NCI-H187 treated with DMSO at 0.1 percent for 48 hours (cell line): ENCODE measurements at places on chromosomes 12 and 14.
A peak's percentile ranks its signal among the peaks of the same experiment; 100 is the strongest.

DNA sequence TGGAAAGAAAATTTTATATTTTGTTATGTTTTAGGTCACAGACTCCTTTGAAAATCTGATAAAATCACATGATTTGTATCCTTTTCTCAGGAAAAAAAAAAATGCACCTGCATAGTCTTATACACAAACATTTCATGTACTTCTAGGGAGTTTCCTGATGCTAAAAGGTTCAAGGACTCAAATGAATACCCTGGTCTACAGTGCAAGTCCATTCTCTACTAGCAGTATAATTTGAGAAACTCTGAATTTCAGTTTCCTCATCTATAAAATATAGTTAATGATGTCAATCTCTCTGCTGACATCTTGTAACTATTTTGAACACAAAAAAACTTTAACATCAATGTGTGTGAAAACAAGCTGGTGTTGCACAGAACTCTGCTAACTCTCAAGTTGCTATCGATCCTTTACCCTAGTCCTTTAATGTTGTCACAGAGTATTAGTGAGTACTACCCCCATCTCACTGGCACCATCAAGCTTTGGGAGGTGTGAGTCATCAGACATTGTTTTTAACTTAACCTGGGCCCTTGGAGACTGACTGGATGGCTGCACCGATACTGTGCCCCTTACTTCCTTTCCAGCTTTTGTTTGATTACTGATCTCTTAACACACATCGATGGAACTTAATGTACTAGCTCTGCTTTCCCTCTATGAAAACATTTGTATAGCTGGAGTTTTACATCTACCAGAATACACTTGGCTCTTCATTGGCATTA, 251.9 kb upstream of the SOX5 start:
- no peak for DNase-seq

GRCh38 chr12:70695361-70696023, 58.3 kb upstream of the PTPRB start:
- DNase-seq, result no peak

DNA sequence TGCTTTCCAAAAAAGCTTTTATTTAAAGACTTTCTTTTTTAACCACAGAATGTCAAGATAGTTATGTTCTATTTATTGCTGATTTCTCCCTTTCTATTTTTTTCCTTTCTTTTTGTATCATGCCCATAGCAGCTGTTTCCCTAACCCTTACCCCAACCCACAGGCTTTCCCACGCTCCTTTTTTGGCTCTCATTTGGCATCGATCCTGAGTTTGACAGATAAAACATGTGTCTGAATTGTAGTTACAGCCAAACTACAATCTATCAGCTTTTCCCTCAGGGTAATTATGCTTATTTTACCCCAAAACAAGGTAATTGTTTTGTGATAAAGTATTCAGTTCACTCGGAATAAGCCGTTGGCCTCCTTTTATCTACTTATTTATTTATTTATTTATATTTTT, 46.7 kb downstream of the PDE3A start:
- DNase-seq, result no peak

DNA sequence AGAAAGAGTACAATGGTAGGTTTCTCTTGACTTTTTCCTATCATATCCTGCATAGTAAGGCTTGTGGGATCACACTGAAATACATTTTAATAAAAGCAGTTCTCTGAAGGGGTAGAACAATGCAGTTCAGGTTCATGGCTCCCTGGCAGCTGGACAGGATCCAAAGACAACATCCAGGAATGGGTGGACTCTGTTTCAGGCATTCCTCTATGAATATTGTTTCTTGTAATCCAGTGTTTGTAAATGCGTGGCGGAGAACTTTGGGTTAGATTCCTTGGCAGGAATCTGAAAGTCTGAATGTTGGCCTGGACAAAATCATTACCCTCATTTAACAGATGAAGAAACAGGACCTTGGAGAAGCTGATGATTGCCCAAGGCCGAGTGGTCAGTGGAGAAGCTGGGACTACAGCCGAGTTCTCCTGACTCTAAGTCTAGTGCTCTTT, 43.5 kb downstream of the SYNE2 start:
- no peak for DNase-seq

GRCh38 chr12:76554405-76555230, 5.0 kb downstream of the OSBPL8 start:
- DNase-seq, result no peak

- no peak for DNase-seq
Measured at GRCh38 chr14:51869411-51870100, 9.1 kb downstream of the GNG2 start.

GRCh38 chr12:129825316-129825715, 78.5 kb downstream of the TMEM132D start:
- DNase-seq, result no peak

GRCh38 chr12:10293151-10293550, 14.5 kb upstream of the KLRD1 start:
- DNase-seq, result no peak

- no peak for DNase-seq
Measured at GRCh38 chr12:10849425-10849878, at the start of gene PRR4. TSS of gene PRR4 (minus strand) at chr12:10849475. CDS start at chr12:10849437, 38 bp downstream.

GRCh38 chr12:124720004-124720680, 143.5 kb downstream of the SCARB1 start:
- DNase-seq, result peak; percentile 71

- DNase-seq, result no peak
Measured at GRCh38 chr12:108033090-108033489, 96.0 kb upstream of the WSCD2 start.

- DNase-seq, result no peak
Measured at GRCh38 chr14:101590616-101591015, 29.3 kb downstream of the DIO3 start.

GRCh38 chr14:103697603-103698379, 17.5 kb downstream of the XRCC3 start:
- DNase-seq, result no peak

DNA sequence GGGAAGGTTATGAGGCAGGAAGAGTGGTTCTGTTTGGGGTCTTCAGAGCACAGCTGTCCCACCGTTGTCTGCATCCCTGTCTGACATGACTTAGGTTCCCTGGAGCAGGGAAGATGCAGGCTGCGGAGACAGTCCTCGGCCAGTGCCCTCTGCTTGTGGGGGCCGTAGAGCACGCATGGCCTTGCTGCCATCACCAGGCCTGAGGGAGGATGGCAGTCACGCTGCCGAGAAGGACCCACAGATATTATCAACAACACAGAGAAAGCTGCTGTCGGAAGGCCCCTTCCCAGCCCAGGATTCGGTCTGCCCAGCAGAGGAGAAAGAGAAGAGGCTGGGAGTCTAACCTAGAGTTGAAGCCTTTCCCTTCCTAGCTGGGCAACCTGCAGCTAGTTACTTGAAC, 35.0 kb downstream of the ERH start:
- no peak for DNase-seq

DNA sequence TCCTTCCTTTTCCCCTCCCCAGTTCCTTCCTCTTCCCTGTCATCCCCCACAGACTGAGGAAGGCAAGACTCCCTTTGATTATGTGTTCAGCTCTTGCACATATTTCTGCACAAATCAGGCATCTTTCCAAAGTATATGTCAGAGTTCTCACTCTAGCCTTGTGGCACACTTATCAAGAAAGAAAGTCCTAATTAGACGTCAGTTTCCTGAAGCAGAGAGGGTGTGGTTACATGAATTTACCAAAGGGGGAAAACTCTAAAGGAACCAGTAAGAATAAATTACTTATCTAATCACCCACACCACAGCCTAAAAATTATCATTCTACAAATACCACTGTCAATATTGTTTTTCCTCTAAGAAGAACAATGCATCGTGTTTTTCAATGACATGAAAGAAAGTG, 120.7 kb upstream of the GRIP1 start:
- no peak for DNase-seq

GRCh38 chr12:69566603-69567002, 18.7 kb upstream of the CCT2 start:
- DNase-seq, result no peak

- DNase-seq, result no peak
Measured at GRCh38 chr12:62588916-62589315, 122.3 kb downstream of the MON2 start.

GRCh38 chr14:72616294-72616693, 277.6 kb downstream of the DPF3 start:
- no peak for DNase-seq

- DNase-seq, result no peak
Measured at GRCh38 chr14:102579696-102580549, 12.5 kb upstream of the RCOR1 start.

DNA sequence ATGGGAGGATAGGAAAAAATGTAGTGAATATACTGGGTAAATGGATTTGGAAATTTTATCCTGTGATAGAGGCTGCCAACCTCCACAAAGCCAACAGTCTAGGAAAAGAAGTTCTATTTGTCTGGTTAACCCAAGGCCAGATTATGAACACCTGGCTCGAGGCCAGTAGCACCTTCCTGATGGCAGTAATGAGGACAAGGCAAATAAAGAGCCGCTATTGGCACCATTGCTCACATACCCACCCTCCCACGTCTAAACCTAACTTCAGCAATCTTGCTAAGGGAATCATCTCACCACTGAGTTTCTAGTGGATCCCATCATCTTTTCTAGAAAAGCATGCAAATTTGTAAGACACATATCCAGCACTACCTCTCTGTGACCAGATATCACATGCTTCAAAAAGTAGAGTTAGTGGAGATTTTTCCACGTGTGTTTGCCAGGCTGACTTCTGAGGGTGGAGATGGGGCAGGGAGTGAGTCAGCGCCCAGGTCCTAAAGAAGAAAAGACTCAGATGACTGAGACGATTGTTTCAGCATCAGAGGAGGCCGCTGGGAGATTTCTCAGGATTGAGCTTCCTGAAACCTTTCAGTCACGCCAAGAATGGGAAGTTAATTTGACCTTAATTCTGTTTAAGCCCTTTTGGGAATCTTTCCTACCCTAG, 362.9 kb downstream of the EMP1 start:
- no peak for DNase-seq

- DNase-seq, result no peak
Measured at GRCh38 chr14:49703965-49704364, 11.0 kb downstream of the KLHDC1 start.

- DNase-seq, result no peak
Measured at GRCh38 chr12:23816394-23816851, 133.0 kb downstream of the SOX5 start.

DNA sequence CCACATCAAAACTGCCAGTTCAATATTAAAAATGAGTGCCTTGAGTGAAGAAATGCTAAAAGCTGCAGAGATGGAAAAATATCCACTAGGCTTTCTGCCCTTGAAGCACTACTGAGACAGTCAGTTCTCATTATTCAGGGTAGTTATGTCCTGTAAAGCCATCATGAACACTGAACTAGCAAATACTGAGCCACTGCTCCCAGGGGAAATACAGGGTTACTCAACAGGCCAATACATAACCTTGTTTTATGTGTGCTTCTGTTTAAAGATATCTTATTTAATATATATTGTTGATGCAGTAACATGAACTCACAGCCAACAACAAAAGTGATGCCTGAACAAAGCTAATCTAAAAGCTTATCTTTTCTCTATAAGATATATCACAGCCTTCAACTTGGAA, 3.3 kb downstream of the RAD52 start:
- DNase-seq, result no peak

- no peak for DNase-seq
Measured at GRCh38 chr12:96007729-96008128, 11.6 kb upstream of the HAL start.

GRCh38 chr12:69610126-69610525, 581 bp downstream of the LRRC10 start:
- DNase-seq, result no peak

- DNase-seq, result peak; percentile 83
Measured at GRCh38 chr12:105275997-105276733, 40.2 kb upstream of the APPL2 start.

GRCh38 chr12:130620281-130620680, 95.8 kb downstream of the RIMBP2 start:
- DNase-seq, result no peak

GRCh38 chr12:119668324-119668841, 450 bp downstream of the PRKAB1 start:
- DNase-seq, result no peak

DNA sequence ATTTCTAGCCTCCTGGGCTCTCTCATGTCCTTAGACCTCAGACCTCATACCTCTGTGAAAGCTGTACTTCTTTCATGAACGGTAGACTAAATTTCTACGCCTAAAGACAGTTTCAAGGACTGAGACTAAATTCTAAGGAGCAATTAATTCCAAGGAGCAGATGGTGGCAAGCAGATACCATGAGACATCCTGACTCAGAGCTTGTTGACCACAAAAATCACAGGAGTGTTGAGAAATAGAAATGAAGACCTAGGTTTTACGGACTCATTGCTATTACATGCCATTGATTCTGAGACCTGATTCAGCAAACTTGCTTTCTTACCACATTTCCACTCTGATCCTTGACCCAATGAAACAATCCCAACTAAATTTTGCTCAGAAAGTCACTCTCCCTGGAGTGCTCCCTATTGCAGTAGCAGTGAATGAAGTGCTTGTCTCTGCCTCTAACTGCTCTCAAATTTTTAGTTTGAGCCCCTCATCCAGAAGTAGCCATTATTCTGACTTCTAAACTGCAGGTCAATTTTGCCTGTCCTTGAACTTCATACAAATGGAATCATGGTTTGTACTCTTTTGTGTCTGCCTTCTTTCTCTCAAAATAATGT, 52.0 kb downstream of the PEX5 start:
- no peak for DNase-seq

- DNase-seq, result no peak
Measured at GRCh38 chr12:85509081-85509856, 229.2 kb downstream of the ALX1 start.

DNA sequence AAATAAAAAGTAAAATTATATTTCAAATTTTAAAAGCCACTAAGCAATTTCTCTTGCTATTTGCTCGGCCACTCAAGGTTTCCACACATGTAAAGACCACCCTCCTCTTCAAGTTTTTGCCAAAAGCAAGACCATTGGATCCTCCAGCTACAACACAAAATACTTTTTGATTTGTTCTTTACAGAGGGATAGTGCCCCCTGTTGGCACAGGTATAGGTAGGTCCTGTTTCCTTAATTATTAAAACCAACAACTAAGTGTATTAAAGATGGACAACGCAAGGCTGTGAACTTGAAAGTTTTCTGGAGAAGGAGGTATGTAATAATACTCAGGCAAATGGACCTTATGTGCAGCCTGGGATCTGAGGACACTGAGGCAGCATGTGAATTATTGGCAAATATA, 23.8 kb downstream of the ATP6V1D start:
- DNase-seq, result no peak

- DNase-seq, result peak; percentile 99
Measured at GRCh38 chr12:117111821-117112595, 12.8 kb upstream of the TESC start.

GRCh38 chr14:104593710-104594136, 10.8 kb downstream of the TMEM179 start:
- no peak for DNase-seq

DNA sequence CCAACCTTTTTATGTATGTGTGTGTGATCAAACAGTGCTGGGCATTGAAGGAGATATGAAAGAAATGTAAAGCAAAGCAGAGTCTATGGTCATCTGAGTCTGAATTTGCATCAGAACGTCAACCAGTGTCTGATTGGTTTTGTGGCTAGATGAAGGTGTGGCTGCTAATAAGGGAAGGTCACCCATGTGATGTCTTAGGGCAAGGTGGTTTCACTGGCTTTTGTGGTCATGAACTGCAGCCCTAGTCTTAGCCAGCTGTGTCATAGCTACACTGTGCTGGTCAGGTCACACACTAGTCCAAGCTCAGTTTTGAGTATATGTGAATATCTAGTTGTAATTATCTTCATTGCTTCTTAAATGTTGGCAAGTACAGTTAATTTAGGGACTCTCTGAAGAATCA, 105.8 kb downstream of the TGFB3 start:
- DNase-seq, result no peak
